GM06990 (cell line): ENCODE measurements at places on chromosomes 2 and 18.

DNA sequence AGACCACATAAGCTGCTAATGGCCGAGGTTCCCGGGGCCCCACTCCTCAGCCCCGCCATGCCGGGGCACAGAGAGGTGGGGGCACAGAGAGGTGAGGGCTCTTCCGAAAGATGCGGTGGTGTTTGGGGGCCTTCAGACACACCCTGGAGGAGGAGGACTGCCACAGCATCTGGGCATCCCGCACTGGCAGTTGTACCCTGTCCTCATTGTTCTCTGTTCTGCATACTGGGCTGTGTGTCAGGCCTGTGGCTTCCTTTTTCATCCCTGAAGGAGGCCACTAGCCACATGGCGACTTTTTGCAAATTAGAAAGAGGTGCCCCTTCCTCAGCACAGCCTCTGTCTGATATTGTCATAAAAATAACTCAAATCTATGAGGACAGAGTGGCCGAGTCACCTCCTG lies 150.1 kb downstream of the CTIF start:
- no peak for DNase-seq

DNA sequence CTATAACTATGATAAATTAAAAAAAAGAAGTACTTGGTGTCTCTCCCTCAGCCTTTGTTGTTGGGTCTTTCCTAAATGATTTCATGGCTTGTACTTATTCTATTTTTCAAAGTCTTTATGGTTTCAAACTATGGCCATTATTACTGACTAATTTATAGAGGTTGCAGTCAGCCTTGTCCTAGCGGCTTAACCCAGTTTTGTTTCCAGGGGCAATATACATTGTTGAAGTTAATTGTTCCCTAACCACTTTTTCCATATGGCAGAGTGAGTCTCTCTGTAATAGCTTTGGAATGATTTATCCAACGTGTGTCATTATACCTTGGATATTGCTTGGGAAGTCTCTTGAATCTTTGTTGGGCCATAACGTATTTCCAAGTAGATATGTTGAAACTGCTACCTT lies 408.8 kb downstream of the HRH4 start:
- no peak for DNase-seq

GRCh38 chr2:33106115-33106514 lies 159.4 kb downstream of the LTBP1 start:
- no peak for DNase-seq

DNA sequence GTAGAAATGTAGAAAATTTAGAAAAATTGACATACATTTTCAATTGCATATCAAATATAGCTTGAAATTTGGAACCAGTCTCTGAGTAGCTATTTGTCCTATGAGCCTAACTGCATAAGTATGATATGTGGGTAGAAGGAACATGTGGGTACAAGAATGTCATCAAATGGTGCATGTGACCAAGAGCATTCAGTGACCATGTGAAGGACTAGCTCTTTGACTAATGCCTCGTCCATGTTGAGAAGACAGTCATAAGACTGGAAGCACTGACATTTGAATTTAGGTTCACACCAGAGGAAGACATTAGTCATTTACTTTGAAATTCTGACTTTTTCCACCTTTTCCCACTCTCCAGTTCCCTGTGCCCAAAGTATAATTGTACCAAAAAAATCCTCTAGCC lies 12.6 kb downstream of the MRPL44 start:
- DNase-seq: no peak

DNA sequence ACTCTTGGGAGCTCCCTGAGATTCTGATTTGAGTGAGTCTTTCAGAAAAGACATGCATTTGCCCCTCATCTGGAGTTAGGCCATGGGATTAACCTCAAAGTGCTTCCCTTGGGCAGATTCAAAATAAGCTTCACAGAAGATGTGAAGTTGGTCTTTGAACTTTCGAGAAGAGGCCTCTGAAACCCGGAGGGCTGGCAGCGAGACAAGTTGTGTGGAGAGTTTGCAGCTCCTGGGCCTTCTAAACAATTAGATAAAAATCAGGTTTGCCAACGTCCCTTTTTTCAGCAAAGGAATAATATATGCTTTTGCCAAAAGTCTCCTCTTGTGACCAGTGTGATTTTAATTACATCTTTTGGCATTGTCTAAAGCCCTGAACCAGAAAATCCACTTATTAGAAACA lies 489.7 kb downstream of the SOX11 start:
- no peak for DNase-seq

DNA sequence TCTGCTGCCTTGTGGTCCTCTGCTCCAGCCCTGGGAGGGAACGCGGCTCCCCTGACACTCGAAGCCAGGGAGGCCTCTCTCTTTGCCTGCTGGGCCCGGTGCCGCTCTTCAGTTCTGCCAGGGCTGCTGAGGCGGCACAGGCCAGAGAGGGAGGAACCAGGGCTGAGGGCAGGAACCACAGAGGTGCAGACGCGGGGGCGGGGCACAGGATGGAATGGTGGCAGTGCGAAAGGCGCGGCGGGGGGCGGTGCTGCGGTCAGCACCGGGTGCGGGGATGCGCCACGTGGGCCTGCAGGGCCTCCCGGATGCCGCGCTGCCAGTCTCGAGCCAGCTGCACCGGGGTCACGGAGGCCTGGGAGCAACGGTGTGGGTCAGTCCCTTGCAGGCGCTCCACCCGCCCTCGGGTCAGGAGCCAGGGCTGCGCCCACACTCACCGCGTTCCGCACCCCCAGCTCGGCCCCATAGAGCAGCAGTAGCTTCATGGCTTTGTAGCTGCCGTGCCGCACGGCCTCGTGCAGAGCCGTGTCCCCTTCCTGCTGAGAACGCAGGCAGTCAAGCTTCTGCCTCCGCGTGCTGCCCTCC lies 4.4 kb downstream of the ANKRD23 start:
- peak; percentile 77 for DNase-seq

- DNase-seq: no peak
These were observed 864 bp upstream of the MYL12A start for GRCh38 chr18:3246635-3247239.

- no peak for DNase-seq
These were observed 601.2 kb downstream of the ADCYAP1 start for GRCh38 chr18:1505856-1506255.

GRCh38 chr2:28345619-28346018 lies 47.0 kb upstream of the FOSL2 start:
- no peak for DNase-seq

DNA sequence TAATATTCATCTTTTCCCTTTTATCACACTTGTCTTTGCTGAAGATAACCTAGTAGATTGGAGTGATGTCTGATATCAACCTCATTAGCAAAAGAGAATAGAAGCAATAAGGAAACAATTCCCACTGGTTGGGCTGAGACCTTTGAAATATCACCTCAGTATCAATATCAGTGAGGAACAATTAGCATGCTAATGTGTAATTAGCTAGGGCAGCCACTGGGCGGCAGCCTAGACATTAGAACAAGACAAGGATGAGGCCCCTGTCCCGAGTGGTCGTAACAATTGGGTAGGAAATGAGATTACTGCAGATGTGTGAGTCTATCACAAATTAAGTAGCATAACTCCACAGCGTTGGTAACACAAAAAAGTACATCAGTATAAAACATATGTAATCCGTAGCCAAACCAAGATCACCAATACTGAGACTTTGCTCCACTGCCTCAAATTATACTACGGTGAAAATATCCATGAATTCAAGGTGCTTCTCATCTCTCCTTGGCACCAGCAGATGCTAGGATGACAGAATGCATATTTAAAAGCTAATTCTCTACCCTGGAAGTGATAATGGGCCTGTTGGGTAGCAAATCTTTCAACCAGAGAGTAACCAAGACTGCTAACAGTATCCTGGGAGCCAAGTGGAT lies 99.1 kb downstream of the ALPK2 start:
- no peak for DNase-seq

DNA sequence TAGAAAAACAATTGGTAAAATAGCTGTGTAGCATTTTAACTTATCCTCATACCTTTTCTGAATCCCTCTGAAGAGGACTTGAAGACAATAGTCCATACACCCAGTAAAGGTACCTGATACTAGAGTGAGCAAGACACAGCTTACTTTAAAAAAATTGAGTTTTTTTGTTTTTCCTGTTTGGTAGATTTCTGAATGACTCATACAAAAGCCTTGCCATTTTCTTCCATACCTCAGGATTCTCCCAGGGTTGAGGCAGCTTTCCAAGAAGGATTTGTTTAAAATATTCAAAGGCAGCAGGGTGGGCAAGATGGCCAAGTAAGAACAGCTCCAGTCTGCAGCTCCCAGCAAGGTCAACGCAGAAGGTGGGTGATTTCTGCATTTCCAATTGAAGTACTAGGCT lies 551.0 kb upstream of the LRATD1 start:
- DNase-seq: no peak

GRCh38 chr2:106028192-106028591 lies 165.9 kb downstream of the UXS1 start:
- no peak for DNase-seq

GRCh38 chr2:74749432-74749831 lies 84.5 kb upstream of the HK2 start:
- DNase-seq: no peak

DNA sequence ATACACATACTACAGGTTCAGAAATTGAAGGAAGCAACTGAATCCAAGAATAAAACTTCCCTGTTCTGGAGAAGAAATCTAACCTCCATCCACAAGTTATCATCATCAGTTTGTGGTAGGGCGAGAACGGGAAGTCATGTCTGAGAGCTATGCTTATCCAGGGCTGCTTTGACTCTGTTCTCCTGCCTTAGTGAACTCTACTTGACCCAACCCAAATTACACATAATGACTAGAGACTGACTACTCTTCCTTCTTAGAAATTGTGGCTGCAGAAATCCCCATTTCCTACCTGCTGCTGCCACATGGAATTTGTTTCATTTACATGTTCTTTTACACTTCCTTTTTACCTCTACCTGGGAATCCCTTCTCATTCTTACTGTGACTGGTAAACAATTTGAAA lies 1102.6 kb upstream of the PIK3C3 start:
- no peak for DNase-seq

GRCh38 chr18:36127836-36128529 lies 1.2 kb downstream of the SLC39A6 start:
- no peak for DNase-seq

GRCh38 chr2:151845884-151846283 lies 17.7 kb upstream of the ARL5A start:
- no peak for DNase-seq

- no peak for DNase-seq
These were observed 40.2 kb downstream of the SLC14A1 start for GRCh38 chr18:45764000-45764686.

GRCh38 chr2:162123806-162124758 lies 28.0 kb downstream of the GCG start:
- DNase-seq: peak; percentile 53
